ENCODE measurements at places on chromosomes 2 and 18.

DNA sequence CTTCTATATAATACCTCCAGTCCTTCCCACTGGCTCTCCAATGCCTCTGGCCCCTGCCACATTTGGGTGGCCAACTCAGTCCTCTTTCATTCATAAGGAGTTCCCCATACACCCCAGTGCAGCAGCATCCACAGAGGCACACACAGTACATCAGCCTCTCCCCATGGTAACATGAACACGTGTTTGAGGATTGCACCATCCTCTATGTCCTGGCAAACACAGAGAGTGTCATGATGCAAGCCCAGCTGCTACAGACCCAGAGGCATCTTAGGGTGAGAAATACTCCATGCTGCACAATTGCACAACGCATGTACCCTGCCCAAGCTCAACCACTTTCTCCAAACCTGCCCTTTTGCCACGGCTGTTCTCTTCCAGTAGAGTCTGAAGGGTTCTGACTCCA is 11.5 kb downstream of the IGFBP5 start:
- no peak for DNase-seq

- no peak for DNase-seq
Measured at GRCh38 chr2:50449306-50449705, 582.6 kb downstream of the NRXN1 start.

- no peak for DNase-seq
Measured at GRCh38 chr2:134973241-134974138, 54.9 kb downstream of the CCNT2 start.

DNA sequence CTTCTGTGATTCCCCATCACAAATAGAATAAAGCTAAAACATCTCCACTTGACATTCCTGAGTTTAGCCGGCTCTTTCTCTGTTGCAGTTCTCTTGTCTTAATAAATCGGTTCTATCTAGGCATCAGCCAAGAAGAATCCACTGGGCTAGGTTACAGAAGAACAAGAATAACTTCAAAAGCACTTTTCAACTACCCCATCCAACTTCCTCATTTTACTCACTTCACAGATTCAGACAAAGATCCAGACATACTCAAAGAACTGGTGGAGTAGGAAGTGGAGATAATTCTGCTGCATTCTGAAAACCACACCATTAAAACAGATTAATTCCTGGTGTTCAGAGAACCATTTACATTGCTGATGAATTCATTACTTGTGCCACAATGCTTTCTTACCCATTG is 9.6 kb upstream of the ALPK2 start:
- DNase-seq, result no peak

GRCh38 chr2:30225131-30225762 is 6.1 kb upstream of the LBH start:
- DNase-seq, result peak; percentile 18

DNA sequence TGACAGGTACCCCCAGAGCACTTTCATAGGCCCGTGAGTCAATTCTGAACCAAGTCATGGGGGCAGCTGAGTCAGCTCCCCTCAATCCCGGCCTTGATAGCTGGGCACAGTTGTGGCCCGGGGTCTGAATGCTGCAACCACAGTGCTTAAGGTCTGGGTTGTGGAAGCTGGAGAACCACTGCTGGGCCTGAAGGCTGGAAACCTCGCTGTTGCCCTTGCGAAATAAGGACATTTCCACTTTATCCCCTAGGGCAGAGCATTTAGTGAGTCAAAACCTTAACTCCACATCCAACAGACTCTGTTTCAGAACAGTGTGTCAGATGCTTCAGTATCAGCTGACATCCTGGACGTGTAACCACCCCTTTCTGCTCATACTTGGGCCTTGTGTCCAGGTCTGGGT is 58.6 kb downstream of the SP110 start:
- no peak for DNase-seq

DNA sequence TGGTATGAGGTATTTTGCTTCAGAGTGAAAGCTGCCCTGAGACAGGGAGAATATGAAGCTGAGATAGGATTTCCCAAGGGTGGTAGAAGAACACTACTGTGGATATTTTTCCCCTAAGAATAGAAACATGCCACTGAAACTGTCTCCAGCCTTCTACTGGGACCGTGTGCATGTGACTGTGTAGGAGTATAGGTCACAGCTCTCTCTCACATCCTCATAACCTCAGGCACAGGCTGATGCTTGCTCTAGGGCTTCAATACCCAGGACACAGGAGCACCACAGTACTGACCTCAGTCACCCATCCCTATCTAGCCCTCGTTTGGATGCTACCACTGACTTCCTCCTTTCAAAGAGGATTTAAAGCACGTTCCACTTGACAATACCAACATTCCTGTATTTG is 67.2 kb downstream of the REV1 start:
- no peak for DNase-seq

GRCh38 chr2:48512571-48512970 is 17.4 kb upstream of the STON1 start:
- DNase-seq, result no peak

DNA sequence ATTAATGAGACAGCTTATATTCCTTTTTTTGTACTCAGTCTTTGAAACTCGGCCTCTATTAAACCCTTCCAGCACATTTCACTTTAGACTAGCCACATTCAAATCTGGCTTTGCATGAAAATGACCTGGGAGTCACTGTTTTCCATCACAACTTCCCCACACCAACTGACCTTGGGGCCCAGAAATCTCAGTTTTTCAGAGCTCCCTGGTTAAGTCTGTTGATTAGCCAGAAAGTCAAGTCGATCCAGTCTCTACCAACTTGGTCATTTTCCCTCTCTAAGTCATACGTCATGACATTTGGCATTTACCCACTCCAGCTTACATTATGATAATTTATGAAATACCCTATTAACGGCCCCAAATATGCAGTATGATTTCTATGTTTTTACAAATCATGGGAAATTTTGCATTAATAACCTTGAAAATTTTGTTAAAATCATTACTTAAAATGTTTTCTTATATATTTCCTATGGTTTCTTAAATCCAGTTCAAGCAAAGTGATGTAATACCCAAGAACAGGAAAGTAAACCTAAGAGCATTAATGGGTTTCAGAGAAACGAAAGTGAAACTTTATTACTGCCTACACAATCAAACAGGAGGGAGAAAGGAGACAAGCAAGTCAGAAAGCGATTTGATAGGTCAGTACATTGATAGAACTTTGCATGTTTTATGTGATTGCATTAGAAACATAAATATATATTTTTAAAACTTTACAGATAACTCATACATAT is 77.1 kb downstream of the SPATS2L start:
- no peak for DNase-seq

GRCh38 chr2:198498516-198498915 is 694.1 kb downstream of the PLCL1 start:
- no peak for DNase-seq

- DNase-seq, result no peak
Measured at GRCh38 chr2:237702441-237703391, 75.3 kb downstream of the LRRFIP1 start.

DNA sequence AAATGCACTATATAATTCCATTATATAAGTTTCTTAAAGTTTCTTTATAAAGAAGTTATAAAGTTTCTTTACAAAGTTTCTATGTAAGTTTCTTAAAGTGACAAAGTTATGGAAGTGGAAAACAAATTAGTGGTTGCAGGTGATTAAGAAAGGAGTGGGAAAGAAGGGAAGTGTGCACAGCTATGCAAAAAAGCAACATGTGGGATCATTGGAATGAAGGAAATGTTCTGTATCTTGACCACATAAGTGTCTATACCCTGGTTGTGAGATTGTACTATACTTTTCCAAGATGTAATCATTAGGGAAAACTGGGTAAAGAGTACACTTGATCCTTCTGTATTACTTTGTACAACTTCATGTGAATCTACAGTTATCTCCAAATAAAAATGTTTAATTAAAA is 1541.1 kb downstream of the LRP1B start:
- DNase-seq, result no peak

GRCh38 chr2:516944-517343 is 160.3 kb downstream of the TMEM18 start:
- no peak for DNase-seq

GRCh38 chr18:79805926-79806487 is 8.3 kb downstream of the KCNG2 start:
- no peak for DNase-seq

DNA sequence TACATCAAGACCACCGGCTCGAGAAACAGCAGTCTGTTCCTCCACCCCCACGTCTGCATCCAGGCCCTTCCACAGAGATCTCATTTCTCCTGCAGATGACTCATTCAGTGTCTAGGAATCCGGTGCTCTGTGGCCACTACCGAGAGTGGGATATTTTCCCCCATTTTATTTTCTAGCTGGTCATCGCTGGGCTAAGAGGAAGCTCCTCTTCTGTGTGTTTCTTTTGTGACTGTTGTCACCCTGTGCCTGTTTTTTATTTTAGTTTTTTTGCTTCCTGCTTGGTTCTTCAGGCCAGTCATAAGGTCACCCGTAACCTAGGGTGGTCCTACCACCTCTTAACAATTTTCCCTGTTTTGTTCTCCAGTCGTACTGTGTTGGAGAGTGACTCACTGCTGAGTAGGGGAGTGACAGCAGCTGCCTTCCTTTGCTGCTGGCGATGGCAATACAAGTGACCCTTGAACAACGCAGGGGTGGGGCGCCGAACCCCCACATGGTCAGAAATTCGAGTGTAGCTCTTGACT is 6.7 kb downstream of the RAMP1 start:
- DNase-seq, result no peak

DNA sequence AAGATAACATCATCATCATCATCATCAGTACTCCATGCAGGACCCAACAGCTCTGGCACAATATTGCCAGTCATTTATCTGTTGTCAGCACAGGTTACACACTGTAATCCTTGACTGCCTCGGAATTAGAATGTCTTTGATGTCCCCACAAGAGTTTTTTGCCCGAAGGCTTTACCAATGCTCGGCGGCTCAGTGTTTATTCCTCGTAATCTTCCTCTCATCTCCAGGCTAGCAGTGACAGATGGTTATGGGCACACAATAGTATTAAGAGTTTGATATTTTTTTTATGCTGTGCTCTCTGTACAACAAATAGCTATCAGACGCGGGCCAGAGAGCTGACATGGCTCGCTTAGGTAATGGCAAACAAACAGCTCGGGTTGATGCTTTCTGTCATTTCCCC is 515.2 kb downstream of the ZEB2 start:
- DNase-seq, result no peak

DNA sequence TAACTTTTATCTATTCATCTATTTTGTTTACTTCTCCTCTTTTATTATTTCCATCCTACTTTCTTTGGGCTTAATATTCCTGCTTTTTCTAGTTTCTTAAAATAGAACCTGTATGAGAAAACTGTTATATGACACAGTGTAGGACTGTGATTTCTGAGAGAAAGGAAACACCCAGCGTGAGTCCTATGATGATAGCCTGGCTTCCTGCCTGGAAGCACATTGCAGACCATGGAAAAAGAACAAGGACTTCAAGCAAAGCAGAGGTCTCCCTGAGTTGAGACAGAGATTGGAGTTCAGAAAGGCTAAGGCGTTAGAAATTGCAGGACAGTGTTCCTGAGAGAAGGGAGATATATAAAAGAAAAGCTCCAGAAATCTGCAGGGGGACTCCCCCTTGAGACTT is 7.8 kb downstream of the RBM44 start:
- DNase-seq, result no peak

DNA sequence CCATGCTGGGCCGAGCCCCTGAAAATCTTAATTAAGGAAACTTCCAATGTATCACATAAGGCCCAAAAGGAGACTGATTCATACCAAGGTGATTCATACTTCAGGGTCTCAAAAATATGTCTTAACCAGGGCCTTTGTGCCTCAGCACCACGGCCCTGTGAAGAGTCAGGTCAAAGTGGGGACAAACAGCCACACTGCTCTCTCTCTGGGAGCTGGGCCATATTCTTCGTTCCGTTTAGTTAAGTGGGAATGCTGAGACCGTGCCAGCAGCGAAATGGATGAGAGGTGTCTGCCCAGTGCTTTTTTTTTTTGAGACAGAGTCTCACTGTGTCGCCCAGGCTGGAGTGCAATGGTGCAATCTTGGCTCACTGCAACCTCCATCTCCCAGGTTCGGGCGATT is 9.3 kb upstream of the PTMA start:
- DNase-seq, result no peak

GRCh38 chr2:211487733-211488132 is 931.3 kb downstream of the CPS1 start:
- no peak for DNase-seq

DNA sequence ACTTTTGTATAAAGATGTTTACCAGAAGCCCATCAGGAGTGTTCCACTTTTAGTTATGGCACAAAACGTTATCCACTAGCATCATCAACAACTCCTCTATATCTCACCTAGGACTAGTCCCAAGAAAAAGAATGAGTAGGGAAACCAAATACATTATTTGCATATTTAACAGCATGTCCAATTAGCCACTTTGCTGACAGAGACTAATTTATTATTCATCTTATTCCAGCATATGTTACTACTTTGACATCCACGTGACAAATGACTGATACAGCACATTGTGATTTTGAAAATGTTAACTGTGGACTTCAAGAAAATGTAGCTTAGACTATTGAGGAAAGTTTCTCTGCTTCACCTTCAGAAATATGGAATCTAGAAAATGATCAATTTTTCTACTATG is 694.0 kb downstream of the NRXN1 start:
- no peak for DNase-seq

GRCh38 chr2:9975328-9975727 is 23.8 kb downstream of the GRHL1 start:
- no peak for DNase-seq

GRCh38 chr18:9716780-9717563 is 8.9 kb downstream of the RAB31 start:
- DNase-seq, result no peak

DNA sequence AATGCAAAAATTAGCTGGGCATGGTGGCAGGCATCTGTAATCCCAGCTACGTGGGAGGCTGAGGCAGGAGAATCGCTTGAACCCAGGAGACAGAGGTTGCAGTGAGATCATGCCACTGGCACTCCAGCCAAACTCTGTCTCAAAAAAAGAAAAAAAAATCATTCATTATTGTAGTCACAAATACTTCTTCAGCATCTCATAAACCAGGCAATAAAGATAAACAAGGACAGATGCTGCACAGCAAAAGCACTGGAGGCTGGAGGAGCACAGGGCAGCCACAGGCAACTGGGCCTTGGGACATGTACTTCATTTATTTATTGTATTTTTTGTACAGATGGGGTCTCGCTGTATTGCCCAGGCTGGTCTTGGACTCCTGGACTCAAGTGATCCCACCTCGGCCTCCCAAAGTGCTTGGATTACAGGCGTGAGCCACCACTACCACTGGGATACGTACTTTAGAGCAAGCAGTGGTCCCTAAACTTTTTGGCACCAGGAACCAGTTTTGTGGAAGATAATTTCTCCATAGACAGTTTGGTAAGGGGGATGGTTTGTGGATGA is 16.8 kb upstream of the MAT2A start:
- no peak for DNase-seq

GRCh38 chr2:18749912-18750526 is 160.7 kb upstream of the NT5C1B start:
- DNase-seq, result no peak

GRCh38 chr2:12243381-12243780 is 473.4 kb upstream of the TRIB2 start:
- no peak for DNase-seq
